Suppressor macrophage treated with lipopolysaccharide for 4 hours (primary cell): ENCODE measurements at places on chromosomes 11 and 22.

- no peak for DNase-seq
These were observed 1.2 kb upstream of the ATF4 start for GRCh38 chr22:39518996-39519680.

GRCh38 chr22:22895776-22896445, 8.3 kb downstream of the IGLL5 start:
- DNase-seq = no peak

DNA sequence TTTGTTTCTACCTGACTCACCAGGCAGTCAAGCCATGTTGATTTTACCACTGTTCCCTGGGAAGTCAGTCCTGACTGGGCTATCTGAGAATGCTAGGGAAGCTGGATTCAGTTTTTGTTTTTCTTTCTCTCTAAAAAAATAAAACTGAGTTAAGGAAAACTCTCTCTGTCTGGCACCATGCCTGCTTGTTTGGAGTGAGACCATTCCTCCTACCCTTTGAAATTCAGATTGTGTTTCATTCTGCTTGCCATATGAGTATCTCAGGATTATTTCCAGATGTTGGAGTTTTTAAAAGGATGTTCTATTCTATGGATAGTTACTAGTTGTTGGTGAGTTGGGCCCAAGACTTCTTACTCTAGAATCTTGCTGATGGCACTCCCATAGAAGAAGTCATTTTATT, 1917.0 kb downstream of the LRRC4C start:
- DNase-seq = no peak

- no peak for DNase-seq
These were observed 173.7 kb downstream of the CEP164 start for GRCh38 chr11:117501237-117501898.

- DNase-seq = peak; percentile 15
These were observed 79.1 kb downstream of the UVRAG start for GRCh38 chr11:75894036-75894585.

DNA sequence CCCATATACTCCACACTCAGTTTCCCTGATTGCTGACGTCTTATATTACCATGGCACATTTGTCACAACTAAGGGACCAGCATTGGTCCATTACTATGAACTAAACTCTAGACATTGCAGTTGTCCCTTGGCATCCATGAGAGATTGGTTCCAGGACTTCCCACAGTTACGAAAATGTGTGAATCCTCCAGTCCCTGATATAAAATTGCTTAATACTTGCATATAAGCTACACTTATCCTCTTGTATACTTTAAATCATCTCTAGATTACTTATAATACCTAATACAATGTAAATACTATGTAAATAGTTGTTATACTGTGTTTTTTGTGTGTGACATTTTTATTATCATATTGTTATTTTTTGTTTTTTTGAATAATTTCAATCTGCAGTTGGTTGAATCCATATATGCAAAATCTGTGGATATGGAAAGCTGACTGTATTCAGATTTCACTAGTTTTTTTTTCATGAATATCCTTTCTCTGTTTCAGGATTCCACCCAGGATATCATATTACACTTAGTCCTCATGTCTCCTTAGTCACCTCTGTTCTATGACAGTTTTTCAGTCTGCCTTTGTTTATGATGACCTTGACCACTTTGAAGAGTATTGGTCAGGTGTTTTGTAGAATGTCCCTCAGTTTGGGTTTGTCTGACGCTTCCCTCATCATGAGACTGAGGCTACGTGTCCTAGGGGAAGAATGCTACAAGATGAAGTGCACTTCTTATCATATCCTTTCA, 55.3 kb downstream of the INSC start:
- no peak for DNase-seq

DNA sequence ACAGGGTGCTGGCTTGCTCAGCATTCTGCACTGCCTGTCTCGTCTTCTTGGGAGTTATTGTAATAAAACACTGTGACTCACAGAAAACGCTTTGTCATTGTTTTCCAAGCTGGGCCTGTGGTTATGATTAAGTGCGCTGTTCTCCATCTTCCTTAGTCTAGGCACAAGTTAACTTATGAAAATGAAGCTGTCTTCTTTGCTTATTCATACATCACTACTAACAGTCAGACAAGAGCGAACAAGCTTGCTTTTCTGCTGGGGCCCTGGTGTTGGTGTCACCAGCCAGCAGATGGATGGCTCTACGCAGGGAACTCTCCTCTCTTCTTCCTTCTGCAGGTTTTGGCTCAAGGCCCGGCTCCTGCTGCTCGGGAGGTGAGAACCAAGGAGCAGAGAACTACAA, 380.1 kb upstream of the SYN3 start:
- DNase-seq = no peak

- DNase-seq = no peak
These were observed 428.9 kb upstream of the B3GAT1 start for GRCh38 chr11:134840945-134841344.

- DNase-seq = no peak
These were observed 6.8 kb upstream of the INSC start for GRCh38 chr11:15107730-15108515.
